ENCODE measurements at places on chromosomes 6 and 20.
A peak's percentile ranks its signal among the peaks of the same experiment; 100 is the strongest.

DNA sequence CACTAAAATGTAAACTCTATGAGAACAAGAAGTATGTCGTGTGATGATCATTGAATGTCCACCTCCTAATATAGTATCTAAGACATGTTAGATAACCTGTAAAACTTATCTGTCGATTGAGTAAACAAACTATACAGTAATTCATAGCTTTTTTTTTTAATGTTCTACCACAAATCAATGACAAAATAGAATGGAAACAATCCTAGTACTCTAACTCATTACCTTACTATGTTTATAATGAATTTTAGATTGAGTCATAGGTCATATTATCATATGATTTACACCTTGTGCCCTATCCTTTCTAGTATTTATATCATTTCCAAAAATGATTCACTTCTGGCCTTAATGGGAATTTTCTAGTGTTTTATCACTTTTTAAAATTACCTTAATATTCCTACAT lies 6.1 kb downstream of the VTA1 start:
- DNase-seq, result no peak

DNA sequence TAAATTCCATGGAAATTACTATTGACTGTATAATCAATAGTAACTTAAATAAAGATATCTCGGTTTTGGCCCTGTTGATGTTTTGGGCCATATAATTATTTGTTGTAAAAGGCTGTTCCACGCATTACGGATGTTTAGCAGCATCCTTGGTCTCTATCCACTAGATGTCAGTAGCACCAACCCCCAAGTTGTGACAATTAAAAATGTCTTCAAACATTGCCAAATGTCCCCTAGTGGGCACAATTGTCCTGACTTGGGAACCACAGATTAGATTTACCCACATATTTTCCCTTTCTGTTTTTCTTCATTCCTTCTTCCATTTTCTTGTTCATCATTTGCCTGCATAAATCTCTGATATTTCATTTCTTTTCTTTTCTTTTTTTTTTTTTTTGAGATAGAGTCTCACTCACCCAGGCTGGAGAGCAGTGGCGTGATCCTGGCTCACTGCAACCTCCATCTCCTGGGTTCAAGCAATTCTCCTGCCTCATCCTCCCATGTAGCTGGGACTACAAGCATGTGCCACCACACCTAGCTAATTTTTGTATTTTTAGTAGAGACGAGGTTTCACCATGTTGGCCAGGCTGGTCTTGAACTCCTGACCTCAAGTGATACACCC lies 13.6 kb upstream of the WFDC8 start:
- peak; percentile 43 for DNase-seq

DNA sequence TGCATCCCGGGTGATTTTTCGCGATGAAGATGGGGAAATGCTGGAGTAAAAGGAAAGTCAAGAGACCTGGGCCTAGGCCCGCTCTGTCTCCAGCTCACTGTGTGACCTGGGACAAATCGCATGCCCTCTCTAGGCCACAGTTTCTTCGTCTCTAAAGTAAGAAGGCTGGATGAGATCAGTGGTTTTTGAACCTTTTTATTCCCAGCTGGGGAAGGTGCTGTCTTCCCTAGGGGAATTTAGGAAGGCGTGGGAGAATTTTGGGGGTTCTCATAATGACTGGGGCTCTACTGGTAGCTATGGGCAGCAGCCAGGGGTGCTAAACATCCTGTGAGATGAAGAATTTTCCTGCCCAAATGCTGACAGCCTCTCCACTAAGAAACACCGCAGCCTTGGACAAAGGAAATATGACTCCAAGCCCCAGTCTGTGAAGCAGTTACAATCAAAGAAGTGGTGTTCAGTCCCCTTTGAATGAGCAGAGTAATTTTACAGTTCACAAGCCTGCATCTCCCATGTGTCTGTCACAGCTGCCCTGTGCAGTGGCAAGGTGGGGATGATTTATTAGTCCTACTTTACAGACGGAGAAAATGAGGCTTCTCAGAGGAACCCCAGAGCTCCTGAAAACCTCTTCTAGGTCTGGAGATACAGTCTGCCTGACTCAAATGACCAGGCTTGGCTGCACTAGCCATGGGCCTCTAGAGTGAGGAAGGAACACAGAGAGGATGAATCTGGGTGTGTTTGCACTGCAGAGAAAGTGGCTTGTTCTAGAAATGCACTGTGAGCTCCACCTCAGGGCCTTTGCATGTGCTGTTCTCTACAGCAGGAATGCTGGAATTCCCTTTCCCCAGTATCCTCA lies 57.2 kb downstream of the RAB44 start:
- DNase-seq, result no peak

GRCh38 chr6:21064756-21065340 lies 528.7 kb upstream of the SOX4 start:
- no peak for DNase-seq

DNA sequence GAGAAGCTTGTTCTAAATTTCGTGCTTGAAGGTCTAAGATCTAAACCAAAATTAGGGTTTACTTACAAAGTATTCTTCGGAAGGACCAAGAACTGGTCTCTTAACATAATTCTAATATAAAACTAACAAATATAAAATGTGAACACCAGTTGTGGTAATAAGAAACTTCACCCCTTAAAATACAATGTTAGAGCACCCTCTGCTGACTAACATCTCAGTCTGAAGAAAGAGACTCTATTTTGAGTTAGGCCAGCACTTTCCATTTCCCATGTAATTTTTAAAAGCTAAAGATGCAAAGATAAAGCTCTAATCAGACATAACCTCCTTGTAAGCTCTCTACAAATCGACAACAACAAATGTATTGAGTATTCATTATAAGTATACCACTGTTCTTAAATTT lies 24.6 kb downstream of the ATG5 start:
- DNase-seq, result no peak
